NCI-H774 (cell line): ENCODE measurements at places on chromosomes 1 and 21.

DNA sequence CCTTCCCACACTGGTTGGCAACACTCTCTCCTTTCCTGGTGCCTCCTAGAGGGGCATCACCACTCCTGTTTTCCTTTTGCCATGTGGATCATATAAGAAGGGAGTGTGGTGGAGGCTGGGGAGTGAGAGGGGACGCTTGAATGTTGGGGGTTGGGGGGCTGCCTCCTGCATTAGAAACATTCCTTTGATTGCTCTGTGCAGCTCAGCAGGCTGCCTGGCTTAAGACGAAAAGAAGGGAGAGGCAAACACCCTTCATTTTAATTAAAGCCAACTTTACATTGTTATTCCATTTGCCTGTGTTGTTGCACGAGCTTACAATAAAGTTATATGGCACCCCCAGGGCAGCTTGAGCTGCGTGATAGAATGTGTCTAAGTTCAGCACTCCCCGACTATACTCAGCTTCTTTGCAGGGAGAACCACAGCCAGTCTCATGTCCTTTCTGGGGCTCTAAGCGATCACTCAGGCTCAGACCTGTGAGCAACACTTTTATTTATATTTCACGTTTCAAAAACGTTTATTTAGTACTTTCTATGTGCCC, 57.4 kb downstream of the FOXD2 start:
- DNase-seq: no peak

DNA sequence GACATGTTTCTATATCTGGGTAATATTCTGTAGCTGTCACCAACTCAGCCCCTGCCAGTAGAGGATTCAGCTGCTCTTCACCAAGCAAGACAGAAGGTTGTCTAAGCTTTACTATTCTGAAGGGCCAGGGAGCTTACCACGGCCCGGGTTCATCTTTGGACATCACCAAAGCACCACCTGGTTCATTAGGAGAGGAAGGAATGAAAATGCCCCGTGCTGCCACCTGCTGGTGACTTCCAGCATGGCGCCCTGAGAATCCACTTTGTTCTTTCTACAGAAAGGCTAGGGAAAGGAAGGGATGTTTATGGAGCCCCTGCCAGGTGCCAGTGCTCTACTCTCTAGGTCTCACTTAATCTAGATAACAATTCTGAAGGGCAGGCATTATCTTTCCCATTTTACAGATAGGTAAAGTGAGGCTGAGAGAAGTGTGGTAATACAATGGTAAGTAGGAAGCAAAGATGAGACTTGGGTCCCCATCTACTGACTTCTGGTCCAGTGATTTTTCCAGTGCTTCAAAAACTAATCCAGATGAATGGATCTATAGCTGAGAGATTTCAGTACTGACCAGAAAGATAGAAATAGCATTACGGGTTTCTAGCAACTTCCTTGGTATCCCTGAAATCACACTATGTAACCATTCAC, 79.5 kb downstream of the BEND5 start:
- DNase-seq: peak; percentile 62

DNA sequence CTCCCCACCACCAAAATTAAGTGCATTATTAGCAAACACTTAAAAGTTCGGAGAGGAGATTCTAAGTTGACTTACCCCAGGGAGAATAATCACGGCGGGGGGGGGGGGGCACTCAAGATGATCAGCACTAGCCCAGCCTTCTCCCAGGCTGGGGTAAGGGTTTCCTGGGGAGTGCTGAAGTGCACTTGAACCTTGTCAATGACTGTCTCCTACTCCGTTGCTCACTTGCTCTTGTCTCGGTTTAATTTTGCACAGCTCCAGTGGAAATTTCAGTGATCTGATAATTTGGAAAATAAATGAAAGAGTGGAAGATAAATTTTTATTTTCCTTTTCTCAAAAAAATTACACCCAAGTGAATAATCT, 59.2 kb downstream of the PBX1 start:
- no peak for DNase-seq

DNA sequence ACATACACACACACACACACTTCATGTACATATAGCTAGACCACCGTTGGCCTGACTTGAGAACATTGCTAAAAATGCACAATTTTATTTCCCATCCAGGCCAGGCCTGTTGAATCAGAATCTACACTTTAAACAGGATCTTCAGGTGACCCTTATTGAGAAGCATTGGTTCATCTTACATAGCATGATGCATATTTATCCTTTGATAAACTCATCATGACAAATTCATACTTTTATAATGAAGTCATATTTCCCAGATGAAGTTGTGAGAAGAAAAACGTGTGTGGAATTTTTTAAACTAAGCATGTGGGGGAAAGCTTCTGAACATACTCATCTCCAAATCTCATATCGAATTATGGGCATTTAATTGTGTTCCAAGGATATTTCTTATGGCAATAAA, 877.7 kb downstream of the MRPL39 start:
- no peak for DNase-seq

- DNase-seq: no peak
Observed at GRCh38 chr21:34185026-34185750, 111.8 kb downstream of the MRPS6 start.

DNA sequence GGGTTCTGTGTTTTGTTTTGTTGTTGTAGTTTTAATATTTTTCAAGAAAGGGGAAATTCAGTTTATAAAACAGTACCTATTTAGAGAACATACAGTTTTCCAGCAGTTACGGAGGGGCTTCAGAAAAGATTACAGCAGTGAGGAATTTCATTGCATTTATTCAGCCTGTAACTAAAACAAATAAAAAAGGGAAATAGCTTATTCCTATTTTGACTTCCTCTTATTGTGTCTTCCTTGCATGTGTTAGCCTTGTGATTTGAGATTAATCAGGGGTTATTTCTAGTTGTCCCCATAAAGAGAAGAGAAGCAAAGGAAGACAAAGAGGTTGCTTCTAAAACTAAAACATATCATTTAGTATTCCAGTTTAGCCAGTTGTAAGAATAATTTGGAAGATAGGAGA, 35.0 kb downstream of the CTTNBP2NL start:
- DNase-seq: no peak

GRCh38 chr1:18107369-18108298, at the start of gene IGSF21:
TSS of gene IGSF21 (plus strand) at chr1:18107798. CDS start at chr1:18108129, 331 bp downstream.
- no peak for DNase-seq

GRCh38 chr1:1594602-1595260, 5.2 kb downstream of the FNDC10 start:
- no peak for DNase-seq

DNA sequence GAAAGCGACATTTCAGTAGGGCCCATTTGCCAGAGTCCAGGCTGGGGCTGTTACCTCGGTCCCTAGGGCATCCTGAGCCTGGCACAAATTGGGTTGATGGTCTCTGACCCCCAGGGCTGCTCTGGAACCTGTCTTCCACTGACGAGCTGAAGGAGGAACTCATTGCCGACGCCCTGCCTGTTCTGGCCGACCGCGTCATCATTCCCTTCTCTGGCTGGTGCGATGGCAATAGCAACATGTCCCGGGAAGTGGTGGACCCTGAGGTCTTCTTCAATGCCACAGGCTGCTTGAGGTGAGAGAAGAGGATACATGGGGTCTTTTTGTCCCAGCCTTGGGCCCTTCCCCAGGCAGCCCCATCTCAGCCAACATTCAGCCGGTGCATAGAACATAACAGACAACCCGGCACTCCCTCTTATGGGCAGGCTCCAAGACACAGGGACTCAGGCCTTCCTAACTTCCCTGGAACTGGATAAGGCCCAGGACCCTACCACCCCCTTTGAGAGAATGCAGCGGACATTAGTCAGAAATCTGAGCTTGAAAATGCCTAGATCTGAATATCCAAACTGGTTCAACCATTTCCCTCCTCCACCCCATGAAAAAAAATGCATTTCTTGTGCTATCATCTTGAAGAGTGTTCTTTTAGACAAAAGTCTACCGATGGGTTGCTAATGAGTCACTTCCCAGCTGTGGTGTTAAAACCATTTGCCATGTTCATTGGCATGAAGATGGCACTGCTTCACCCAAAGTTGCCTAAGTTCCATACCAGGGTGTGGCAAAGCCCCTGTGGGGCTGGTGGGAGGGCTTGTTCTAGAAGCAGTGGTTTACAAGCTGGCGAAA, 35.4 kb downstream of the PKP1 start:
- no peak for DNase-seq

- DNase-seq: no peak
Observed at GRCh38 chr1:36055706-36056105, 28.2 kb upstream of the TEKT2 start.

GRCh38 chr1:95028954-95029353, 43.8 kb downstream of the ALG14 start:
- no peak for DNase-seq

DNA sequence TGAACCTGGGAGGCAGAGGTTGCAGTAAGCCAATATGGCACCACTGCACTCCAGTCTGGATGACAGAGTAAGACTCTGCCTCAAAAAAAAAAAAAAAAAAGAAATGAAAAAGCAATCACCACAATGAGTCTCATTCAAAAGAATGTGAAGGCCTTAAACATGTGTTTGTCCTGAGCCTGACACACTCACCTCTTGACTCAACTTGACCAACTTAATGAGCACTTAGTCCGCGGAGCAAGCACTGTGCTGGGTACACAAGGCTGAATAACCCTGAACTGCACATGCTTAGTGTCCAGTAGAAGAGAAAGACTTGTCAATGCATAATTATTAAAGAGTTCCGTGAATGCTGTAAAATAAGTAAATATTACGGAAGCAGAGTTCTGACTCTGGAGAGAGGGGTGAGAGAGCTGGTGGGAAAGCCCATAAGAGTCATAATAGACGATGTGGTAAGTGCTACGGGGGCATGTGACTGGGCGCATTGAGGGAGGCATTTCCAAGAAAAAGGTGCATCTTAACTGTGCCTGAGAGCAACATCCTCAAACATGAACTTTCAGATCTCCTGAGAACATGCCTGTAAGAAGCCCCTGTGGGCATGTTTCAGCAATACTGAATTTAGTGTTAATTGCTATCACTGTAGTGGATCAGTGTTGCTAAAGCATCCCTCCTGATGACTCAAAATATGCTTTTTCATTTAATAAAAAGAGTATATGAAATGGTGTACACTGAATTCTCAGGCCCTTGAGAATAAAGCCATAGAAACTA, 27.2 kb downstream of the MCOLN2 start:
- no peak for DNase-seq

GRCh38 chr1:176033881-176034280, 173.2 kb downstream of the COP1 start:
- DNase-seq: no peak

GRCh38 chr21:15034126-15034853, 30.5 kb downstream of the NRIP1 start:
- DNase-seq: no peak

GRCh38 chr1:205604825-205605505, 26.8 kb downstream of the ELK4 start:
- DNase-seq: no peak

DNA sequence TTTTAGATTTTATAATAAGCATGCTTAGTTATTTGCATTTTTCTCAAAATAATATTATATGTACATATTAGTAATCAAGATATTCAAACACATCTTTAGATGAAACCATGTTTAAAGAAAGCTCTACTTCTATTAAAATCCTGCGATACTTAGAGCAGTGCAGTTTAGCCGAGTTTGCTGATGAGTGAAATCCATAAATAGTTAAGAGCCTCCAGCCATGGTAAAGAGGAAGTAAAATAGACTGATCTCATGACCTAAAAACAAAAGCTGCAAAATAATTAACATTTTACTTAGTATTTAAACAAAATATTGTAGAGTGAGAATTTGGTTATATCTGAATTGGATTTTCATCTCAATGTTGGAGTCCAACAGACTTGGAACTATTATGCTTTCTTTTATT, 147.4 kb upstream of the NRIP1 start:
- no peak for DNase-seq

- no peak for DNase-seq
Observed at GRCh38 chr1:236688705-236689104, 2.4 kb downstream of the ACTN2 start.

DNA sequence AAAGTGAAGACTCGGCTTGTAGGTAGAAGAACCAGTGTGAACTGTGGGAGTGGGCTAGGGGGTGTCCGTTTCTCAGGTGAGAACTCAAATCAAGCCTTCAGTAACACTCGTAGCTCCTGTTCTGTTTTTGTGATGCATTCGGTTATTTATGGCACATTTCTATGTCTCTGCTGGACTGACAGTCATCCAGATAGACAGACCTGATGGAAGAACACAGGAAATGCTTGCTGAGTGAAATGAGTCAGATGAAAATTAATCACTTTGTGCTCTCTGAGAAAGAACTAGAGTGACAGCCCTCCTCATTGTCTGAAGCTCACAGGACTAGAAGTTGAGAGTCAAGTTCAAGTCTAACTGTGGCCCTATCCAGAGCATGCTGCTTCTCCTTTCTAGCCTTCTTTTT, 360.1 kb upstream of the PLXNA2 start:
- no peak for DNase-seq

GRCh38 chr1:168835176-168835575, 106.2 kb upstream of the DPT start:
- no peak for DNase-seq

DNA sequence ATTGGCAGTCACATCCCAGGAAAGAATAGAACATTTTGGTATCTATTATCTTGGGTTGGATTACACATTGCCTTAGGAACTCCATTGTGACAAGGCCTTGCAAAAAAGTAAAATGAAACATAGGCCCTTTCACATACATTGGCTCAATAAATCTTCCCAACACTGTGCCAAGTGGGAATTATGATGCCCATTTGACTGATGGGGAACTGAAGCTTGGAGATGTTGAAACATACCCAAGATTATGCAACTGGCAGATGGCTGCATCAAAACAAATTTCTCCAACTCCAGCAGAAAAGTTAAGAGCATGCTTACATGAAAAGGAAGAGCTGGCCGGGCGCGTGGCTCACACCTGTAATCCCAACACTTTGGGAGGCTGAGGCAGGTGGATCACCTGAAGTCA, 26.9 kb downstream of the PLEKHO1 start:
- no peak for DNase-seq

- no peak for DNase-seq
Observed at GRCh38 chr21:41802198-41802584, 35.3 kb upstream of the RIPK4 start.

GRCh38 chr1:89635825-89636815, 3.2 kb downstream of the LRRC8C start:
- no peak for DNase-seq

- no peak for DNase-seq
Observed at GRCh38 chr1:187630653-187631380, 802.1 kb downstream of the PLA2G4A start.

DNA sequence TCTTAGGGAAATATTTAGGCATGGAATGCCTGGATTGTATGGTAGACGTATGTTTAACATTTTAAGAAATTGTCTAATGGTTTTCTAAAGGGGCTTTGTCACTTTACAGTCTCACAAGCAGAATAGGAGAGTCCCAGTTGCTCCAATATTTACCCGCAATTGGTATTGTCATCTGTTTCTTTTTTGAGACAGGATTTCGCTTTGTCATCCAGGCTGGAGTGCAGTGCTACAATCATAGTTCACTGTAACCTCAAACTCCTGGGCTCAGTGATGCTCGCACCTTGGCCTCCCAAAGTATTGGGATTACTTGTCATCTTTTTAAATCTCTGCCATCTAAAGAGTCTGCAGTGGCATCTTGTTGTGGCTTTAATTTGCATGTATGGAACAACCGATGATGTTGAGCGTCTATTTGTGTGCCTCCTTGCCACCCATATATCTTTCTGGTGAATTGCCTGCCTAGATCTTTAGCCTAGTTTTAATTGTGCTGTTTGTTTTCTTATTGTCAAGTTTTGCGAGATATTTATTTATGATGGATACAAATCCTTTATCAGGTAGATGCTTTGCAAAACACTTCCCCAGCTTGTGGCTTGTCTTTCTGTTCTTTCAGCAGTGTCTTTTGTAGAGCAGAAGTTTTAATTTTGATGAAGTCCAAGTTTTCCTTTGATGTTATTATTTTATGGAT, 32.0 kb upstream of the EDARADD start:
- no peak for DNase-seq
